NCI-H146 (cell line): ENCODE measurements at places on chromosomes 3 and 15.

DNA sequence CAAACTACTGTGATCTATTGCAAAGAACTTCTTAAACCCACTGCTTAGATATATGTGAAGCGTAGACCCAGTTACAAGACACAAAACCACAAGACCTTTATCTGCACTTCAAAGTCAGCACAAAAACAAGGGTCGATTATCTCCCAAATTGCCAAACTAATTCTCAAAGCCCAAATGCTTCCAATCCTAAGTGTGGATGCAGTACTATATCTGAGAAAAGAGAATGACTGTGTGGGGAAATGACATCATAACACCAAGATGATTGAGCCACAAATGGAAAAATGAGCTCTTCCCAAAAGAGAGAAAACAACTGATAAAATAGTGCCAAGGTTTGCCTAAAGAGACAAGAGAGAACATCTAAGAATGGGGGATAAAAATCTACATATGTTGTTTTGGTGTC, 86.2 kb downstream of the MEIS2 start:
- no peak for DNase-seq

DNA sequence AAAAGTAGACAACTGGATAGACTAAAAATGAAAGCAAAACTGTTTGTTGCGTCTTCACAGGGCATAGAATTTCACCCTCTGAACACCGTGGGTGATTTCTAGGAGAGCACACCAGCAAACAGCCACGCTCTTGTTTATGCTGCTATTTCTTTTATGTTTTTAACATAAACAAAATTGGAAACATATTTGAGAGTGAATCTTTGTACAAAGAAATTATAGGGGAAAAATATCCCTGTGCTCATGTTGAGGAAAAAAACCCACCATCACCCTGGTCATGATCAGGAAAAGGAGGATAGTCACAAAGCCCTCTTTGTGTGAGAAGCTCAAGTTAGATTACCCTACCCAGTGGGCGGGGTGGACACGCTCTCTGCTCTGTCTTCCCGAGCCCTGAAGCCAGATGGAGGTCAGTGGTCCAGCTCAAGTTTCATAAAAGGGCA, 313.3 kb downstream of the SATB1 start:
- DNase-seq: peak; percentile 84

GRCh38 chr3:38636881-38637280, 12.6 kb downstream of the SCN5A start:
- peak; percentile 73 for DNase-seq

DNA sequence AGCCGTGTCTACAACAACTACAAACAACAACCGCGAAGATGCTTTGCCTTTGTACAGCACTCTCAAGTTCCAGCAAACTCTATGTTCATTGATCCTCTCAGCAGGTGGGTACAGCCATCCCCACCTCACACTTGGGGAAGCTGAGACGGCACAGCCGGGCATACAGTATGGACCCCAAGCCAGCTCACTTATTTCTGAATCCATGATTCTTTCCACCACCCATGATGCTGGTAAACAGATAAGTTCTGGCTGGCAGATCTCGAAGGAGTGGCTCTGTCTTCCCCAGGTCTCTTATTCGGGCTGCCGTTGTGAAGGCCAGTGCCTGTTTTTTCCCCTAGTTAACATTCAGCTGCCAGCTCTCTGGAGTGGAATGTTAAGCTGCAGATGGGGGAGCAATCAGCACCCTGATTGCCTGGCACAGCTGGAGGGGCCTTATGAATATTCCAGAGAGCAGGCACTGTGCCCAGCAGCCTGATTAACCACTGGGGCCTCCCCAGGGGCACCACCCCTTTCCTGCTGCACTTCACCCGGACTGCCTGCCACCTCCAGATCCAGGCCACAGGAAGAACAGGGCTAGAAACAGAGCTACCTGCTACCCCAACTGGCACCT, 73.2 kb downstream of the CORO2B start:
- DNase-seq: no peak
